Activated CD4-positive, alpha-beta T cell treated with anti-CD3 and anti-CD28 coated beads, Interleukin-2, amount 50 U/mL, for 24 hours (primary cell): ENCODE measurements at places on chromosomes 3 and 15.

GRCh38 chr3:88334187-88334868, 184.6 kb downstream of the C3orf38 start:
- no peak for DNase-seq

- no peak for DNase-seq
Observed at GRCh38 chr3:113516115-113516505, 1.2 kb upstream of the SPICE1 start.

DNA sequence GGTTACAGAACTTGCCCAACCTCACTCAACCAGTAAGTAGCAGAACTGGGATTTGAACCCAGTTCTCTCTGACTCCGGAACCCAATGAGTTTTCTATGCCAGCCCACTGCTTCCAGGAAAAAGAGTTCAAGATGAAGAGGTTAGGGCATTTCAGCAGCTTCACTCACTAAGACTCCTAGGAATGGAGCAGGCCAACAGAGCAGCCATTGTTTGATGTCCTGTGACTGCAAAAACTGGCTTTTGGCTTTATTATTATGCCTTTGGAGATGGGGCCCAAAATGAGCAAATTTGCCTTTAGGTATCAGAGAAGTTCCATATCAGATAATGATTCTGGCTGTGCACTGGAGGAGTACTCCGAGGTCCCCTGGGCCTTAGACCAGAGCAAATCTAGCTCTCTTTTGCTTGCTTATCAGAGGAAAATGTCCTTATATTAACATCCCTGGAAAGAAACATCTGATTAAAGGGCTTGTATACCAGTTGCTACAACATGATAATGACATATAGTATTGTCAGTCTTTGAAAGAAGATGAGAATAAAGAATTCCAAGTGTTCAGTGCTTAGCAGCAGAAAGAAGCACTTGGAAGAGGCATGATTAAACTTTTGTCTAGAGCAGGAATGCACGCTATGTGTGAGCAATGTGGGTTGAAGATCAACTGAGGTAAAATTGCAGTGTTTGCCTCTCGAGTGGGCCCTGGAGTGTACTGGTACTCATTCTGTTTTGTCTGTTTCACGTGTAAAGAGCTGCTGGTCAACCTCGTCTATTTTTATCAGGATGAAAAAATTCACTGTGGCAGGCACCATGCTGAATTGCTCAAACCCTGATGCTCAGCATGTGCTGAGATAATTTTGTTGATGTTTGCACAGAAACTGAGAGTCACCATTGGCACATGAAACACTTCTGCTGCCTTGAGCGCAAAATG, 21.8 kb upstream of the KLHL24 start:
- no peak for DNase-seq

GRCh38 chr3:21638488-21638887, 112.5 kb downstream of the ZNF385D start:
- no peak for DNase-seq

- DNase-seq = no peak
Observed at GRCh38 chr15:59972241-59972640, 31.9 kb upstream of the FOXB1 start.

DNA sequence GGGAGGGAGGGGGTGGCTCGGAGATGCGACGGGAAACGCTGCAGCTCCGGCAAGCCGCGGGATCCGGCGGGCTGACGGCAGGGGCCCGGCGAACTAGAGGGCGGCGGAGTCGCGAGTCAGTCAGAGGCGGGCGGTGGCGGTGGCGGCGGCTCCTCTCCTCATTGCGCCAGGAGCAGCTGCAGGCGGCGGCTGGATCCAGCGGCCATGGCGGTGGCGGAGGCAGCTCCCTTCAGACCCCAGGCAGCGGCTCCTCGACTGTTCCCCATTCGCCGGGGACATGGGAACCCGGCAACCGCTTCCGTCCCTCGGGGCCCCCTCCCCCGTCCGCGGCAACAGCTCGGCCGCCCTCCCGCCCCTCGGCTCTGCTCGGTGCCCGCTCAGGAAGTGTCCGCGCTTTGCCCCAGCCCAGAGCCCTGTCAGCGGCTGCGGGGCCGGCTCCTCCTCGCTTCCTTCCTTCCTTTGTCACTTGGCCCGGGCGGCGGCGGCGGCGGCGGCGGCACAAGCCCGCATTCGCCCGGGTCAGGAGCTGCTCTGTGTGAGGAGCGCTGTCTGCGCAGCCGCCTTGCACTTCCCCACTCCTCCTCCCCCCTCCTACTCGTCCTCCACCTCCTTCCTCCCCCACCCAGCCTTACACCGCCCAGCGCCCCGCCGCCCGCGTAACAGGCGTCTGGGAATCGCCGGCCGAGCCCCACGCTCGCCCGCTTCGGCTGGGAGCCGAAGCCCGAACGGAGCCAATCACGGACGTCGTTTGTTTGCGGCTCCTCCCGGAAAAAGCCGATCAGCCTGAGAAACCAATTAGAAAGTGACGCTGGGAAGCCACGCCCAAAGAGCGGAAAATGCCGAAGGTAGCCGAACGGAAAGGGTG, at the start of gene GSK3B:
Gene GSK3B, minus strand, starts transcription at position 537 of the 865 bp plus-strand sequence. CDS start 1,013 bp downstream, outside the sequence.
- peak; percentile 57 for DNase-seq

DNA sequence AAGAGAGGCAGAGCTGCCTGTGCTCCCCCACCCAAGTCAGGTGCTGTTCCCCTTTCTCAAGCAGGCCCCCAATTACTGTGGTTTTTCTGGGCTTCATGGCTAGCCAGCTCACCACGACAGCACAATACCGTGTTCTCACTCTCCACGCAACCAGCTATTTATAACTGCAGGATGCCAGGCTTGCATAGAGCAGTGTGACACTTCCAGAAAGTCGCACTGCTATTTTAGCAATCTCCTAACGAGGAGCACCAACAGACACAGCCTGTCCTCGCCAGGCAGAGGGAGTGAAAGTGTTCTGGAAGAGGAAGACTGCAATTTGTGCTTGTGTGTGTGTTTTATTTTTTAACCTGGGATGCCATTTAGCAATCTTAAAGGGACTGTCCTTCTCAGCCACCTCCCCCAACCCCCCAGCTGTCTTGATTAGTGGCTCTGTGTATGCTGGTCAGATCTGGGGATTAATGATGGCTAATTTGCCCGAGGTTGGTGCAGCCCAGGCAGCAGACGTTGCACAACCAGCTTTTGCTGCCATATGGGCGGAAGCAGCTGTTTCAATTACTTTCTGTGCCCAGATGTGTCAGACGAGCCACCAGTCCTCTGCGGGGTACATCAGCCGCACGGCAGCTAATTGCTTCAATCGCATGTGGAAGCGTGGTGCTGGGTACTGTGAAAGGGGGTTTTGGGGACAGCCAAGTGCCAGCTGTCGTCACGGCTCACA, 268.0 kb upstream of the ARRDC4 start:
- DNase-seq = no peak

GRCh38 chr15:94951538-94951937, 720.2 kb downstream of the MCTP2 start:
- no peak for DNase-seq

- DNase-seq = no peak
Observed at GRCh38 chr15:63805993-63806980, 27.5 kb downstream of the HERC1 start.

- DNase-seq = no peak
Observed at GRCh38 chr15:56719774-56720555, 13.3 kb downstream of the ZNF280D start.

DNA sequence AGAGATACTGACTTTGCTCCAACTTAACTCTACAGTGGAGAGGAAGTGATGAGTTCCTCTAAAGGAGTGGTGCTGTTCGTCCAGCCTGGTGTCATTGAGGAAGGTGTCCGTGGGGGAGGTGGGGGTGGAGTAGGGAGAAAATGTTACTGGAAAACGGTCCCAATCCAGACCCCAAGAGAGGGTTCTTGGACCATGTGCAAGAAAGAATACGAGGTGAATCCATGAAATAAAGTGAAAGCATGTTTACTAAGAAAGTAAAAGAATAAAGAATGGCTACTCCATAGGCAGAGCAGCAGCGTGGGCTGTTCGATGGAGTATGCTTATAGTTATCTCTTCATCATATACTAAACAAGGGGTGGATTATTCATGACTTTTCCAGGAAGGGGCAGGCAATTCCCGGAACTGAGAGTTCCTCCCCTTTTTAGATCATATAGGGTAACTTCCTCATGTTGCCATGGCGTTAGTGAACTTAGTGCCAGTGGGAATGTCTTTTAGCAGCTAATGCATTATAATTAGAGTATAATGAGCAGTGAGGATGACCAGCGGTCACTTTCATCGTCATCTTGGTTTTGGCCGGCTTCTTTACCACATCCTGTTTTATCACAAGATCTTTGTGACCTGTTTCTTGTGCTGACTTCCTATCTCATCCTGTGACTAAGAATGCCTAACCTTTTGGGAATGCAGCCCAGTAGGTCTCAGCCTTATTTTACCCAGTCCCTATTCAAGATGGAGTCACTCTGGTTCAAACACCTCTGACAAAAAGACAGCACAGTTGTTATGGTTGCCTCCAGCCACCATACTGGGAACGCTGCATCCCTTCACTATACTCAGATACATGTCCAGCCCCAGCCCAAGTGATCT, 38.6 kb downstream of the CLEC3B start:
- DNase-seq = peak; percentile 19

GRCh38 chr3:159882790-159883779, 105.5 kb upstream of the IL12A start:
- no peak for DNase-seq

DNA sequence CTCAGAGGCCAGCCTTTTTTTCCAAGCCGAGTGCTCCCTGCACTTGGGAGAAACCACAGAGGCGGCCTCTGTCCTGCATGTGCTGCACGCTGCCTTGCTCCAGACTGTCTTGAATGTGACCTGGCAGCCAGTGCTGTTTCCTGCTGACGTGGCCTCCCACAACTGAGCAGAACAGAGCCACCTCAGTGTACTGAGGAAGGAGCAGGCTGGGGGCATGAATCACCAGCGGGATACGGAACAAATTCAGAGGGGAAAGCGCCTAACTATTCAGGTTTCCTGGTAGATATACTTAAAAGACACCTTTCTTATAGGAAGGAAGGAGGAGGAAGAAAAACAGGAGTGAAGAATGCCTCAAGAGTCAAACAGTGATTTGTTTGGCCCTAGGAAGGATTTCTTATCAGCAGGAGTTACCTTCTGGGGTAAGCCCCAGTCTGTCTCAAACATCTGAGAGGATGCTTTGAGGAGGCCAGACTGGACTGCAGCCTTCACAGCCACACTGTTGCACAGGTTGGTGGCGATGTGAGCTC, 114.0 kb downstream of the FNDC3B start:
- no peak for DNase-seq
